Activated T-cell treated with anti-CD3 and anti-CD28 coated beads, Interleukin-2, amount 50 U/mL, for 72 hours (primary cell): ENCODE measurements at places on chromosomes 5 and 9.

DNA sequence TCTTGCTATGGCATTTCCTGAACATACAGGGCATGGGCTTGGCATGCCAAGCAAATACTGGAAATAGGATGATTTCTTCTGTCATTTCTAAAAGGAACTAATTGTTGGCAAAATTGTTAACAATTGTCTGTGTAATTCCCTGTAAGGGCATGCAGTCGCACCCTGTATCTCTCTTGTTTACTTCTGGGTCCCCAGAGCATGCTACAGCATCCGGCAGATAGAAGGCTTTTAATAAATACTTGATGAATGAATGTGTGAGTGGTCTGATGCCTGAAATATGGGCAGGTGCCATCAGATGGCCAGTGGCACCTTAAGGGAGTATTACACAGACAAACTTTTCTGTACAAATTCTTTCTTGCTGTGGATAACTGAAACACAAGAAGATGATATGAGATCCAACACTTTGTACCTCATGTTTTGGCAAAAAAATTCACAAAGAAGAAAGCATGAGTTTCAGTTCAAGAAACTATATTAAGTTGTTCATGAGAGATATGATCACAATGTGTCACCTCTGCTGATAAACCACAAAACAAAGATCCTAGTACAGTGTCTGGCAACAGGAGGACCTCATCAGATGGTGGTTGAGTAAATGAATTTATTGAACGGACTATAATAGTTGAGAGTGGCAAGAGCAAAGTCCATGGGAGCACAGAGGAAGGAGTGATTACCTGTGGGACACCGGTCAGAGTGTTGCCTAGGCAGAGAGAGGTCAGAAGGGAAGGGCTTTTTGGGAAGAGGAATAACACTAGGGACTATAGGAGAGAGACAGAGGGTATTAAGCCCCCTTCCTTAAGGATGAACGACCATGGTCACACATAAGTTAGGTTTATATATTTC, 194.2 kb downstream of the ATP10B start:
- no peak for DNase-seq

- DNase-seq = no peak
Measured at GRCh38 chr5:164498438-164498837, 993.0 kb downstream of the MAT2B start.

GRCh38 chr5:113203916-113204315, 227.3 kb downstream of the DCP2 start:
- no peak for DNase-seq

GRCh38 chr9:69655065-69655464, 17.1 kb downstream of the APBA1 start:
- no peak for DNase-seq

GRCh38 chr5:147336876-147337275, 102.0 kb downstream of the STK32A start:
- no peak for DNase-seq

DNA sequence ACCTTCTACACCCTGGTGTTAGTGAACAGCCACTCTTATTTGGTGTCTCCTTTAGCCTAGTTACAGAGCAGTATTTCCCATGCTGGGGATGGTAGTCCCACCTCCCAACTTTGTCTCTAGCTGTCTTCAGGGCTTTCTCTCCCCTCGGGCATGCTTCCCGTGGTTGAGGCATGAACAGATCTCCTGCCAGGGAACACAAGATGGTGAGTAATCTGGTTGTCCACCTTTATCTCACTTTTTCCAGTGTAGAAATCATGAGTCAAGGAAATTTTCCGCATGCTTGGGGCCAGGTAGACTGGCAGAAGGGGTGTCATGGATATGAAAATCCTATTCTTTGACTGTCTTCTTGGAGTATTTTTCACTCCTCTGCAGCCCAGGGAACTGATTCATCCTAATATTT, 532.9 kb downstream of the ANXA1 start:
- DNase-seq = no peak

- DNase-seq = no peak
Measured at GRCh38 chr9:18238254-18238653, 235.7 kb upstream of the ADAMTSL1 start.

DNA sequence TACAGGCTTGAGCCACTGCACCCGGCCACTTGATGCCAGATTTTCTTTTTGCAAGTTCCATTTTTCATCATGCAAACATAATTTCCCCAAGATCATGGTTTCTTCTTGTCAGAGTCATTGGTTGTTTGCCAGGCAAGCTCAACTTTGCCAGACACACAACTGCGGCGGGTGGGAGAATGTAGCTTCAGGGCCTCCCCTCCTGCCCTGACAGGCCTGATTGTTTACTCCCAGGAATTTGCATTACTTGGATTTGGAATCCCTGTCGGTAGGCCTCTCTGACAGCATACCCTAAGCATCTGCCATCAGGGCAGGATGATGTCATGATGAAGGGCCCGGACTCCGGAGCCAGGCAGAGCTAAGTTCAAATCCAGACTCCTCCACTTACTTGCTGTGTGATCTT, 15.1 kb downstream of the RPS14 start:
- DNase-seq = no peak

DNA sequence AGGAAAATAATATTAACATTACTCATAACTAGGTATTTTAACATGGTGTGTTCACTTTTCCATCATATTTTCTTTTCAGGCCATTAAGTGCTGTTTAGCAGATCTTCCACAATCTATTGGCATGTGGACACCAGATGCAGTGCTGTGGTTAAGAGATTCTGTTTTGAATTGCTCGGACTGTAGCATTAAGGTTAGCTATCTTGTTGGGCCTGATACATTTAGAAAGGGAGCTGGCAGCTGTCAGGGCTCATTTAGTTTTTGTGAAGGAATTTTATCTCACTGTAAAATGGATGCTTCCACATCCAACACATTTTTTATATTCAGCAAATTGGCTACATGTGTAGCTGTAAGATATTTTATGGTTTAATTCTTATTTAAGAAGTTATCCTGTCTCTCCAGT, 20.7 kb upstream of the TMOD1 start:
- DNase-seq = no peak

DNA sequence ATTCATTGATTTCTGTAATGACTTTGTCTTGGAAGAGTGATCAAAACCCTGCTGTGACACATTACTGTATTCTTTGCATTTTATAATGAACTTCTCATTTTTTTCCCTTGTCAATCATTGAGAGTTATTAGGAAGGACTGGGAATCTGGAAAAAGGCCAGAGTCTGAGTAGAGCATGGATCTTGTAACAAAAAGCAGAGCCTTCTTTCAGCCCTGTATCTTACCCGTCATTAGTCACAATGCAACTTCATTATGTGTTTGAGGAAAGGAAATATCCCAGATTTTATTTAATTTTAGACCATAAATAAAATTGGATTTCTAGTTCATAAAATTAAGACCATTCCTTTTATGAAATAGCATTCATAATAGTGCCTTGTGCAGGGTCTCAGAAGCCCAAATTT, 131.4 kb downstream of the ARHGEF28 start:
- no peak for DNase-seq

DNA sequence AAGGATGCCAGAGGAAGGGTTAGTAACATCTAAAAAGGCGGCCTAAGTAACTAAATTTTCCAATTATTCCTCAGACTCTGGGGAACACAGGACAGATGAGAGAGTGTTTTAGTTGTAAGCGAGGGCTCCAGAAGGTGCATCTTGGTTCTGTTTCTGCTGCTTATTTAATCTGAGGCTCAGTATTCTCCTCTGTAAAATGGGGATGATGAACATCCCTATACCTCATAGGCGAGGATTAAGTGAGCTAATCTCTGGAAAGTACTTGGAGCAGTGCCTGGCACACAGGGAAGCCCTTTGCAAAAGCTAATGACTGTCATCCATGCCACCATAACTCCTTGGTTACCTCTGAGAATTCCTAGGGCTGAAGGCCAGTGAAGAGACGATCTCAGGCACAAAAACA, 59.0 kb downstream of the SHB start:
- DNase-seq = no peak

GRCh38 chr5:116573702-116574366, 789 bp downstream of the SEMA6A start:
- no peak for DNase-seq

GRCh38 chr5:132484391-132484725, 6.2 kb downstream of the IRF1 start:
- DNase-seq = no peak

DNA sequence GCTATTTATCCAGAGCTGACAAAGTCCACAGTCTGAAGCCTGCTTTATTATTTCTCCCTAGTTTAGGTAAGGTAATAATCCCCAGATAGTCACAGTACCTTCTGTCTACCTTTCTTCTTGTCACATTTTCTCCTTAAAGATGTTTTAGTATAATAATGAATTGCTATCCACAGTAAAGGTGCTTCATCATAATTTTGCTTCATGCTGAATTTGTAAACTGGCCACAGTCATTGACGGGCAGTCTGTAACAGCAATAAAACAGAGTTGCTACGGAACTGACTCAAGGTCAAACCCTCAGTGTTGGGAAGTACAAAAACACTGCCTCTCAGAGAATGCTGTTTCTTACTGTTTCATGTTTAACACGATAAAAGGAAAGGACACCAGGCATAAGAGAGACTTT, 195.7 kb downstream of the ZNF608 start:
- DNase-seq = no peak

GRCh38 chr5:66247176-66247960, 103.3 kb downstream of the SREK1 start:
- no peak for DNase-seq

GRCh38 chr9:133741716-133742115, 3.6 kb upstream of the SARDH start:
- no peak for DNase-seq

- DNase-seq = peak; percentile 83
Measured at GRCh38 chr5:54646356-54647101, 129.0 kb downstream of the SNX18 start.

- DNase-seq = peak; percentile 81
Measured at GRCh38 chr5:463952-464351, 21.0 kb downstream of the EXOC3 start.

DNA sequence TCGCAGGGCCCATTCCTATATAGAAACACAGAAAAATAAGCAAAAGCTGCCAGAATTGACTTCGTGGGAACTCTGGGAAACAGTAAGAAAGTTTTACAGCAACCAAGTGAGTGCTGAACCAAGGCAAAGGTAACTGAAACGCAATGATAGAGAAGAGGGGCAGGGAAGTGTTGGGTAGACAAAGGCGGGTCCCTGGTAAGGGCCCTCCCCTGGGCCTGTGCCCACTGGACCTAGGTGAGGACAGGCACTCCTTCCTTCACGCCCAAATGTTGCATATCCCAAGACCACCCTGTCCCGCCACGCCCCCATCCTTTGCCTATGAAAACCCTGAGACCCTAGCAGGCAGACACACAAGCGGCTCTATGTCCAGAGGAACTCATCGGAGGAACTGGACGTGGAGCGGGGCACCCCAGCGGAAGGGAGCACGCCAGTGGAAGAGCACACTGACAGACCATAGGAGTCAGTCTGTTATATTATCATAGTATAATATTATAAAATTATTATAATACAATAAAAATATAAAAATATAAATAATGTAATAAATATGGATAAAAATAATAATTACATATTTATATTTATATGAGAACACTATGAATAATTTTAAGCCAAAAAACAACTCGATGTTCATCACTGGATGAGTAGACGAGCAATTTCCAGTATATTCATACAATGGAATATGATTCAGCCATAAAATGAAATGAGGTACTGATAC, 27.9 kb downstream of the CDKN2A start:
- DNase-seq = no peak

GRCh38 chr5:174387448-174387847, 336.9 kb upstream of the MSX2 start:
- no peak for DNase-seq
